Activated CD4-positive, alpha-beta memory T cell treated with anti-CD3 and anti-CD28 coated beads for 36 hours (primary cell): ENCODE measurements at places on chromosomes 6 and 20. TPM values are rescaled to one million over a fixed set of nuclear protein-coding genes. Genes with fewer than 3 reads are reported as not detected.

The ULBP1 gene
- total RNA-seq: 1.8 TPM

The NEURL2 gene
- total RNA-seq: 2.5 TPM

The SLC35F1 gene
- total RNA-seq: 0.14 TPM

The CD93 gene
- total RNA-seq: 1.8 TPM

The VSX1 gene
- not detected for total RNA-seq

The BTNL2 gene
- total RNA-seq: not detected

The BPIFB1 gene
- total RNA-seq: not detected

The PLTP gene
- total RNA-seq: 9.5 TPM

The ARFGEF2 gene
- total RNA-seq: 21.9 TPM

The EPPIN gene
- total RNA-seq: not detected

The PROKR2 gene
- not detected for total RNA-seq

The LAMA5 gene
- total RNA-seq: 1.1 TPM

The NUP43 gene
- total RNA-seq: 69.8 TPM

The SERINC1 gene
- 51.1 TPM for total RNA-seq

The TNFAIP3 gene
- 259 TPM for total RNA-seq

The CD109 gene
- 7.2 TPM for total RNA-seq

The FAM162B gene
- not detected for total RNA-seq

The SLC22A16 gene
- total RNA-seq: not detected

The VSTM2L gene
- not detected for total RNA-seq

The HDDC2 gene
- 88.9 TPM for total RNA-seq

The OXT gene
- 1.0 TPM for total RNA-seq

The CLVS2 gene
- not detected for total RNA-seq

The RAB32 gene
- total RNA-seq: 0.44 TPM

The RXRB gene
- 40.9 TPM for total RNA-seq

The OPRM1 gene
- not detected for total RNA-seq

The PRR3 gene
- 22.6 TPM for total RNA-seq

The THEMIS gene
- total RNA-seq: 9.5 TPM

The ASCC3 gene
- 51.2 TPM for total RNA-seq

The MATN4 gene
- 0.70 TPM for total RNA-seq

The ABHD16B gene
- not detected for total RNA-seq

The FKBP5 gene
- total RNA-seq: 111 TPM

The GSTA1 gene
- total RNA-seq: not detected

The ERVFRD-1 gene
- total RNA-seq: not detected

The EDN1 gene
- not detected for total RNA-seq

The PNLDC1 gene
- total RNA-seq: 0.29 TPM

The MYBL2 gene
- total RNA-seq: 81.3 TPM

The HS3ST5 gene
- total RNA-seq: not detected

The BPIFB2 gene
- total RNA-seq: not detected

The TNNC2 gene
- total RNA-seq: not detected

The FAXC gene
- total RNA-seq: not detected

The FOXA2 gene
- total RNA-seq: not detected

The CRISP3 gene
- not detected for total RNA-seq

The SAYSD1 gene
- 12.3 TPM for total RNA-seq

The RAD21L1 gene
- total RNA-seq: not detected

The SAPCD1 gene
- 11.3 TPM for total RNA-seq

The LRRN4 gene
- not detected for total RNA-seq

The SLC17A3 gene
- not detected for total RNA-seq

The ACTL10 gene
- 2.3 TPM for total RNA-seq

The FNDC11 gene
- 0.55 TPM for total RNA-seq

The IP6K3 gene
- not detected for total RNA-seq

The AGPAT4 gene
- total RNA-seq: 5.6 TPM

The UBD gene
- 0.70 TPM for total RNA-seq

The SLC17A2 gene
- not detected for total RNA-seq
